ENCODE measurements at places on chromosomes 1 and 21.

- no peak for DNase-seq
Measured at GRCh38 chr21:43191521-43191920, 22.7 kb downstream of the CRYAA start.

GRCh38 chr1:210232511-210233215 lies at the start of gene SERTAD4:
SERTAD4 (plus strand) TSS chr1:210232796; CDS start chr1:210237961, 5,165 bp downstream.
- no peak for DNase-seq

- DNase-seq = no peak
Measured at GRCh38 chr1:41539999-41540398, 55.5 kb upstream of the EDN2 start.

GRCh38 chr1:62439652-62440371 lies 3.0 kb downstream of the USP1 start:
- no peak for DNase-seq

DNA sequence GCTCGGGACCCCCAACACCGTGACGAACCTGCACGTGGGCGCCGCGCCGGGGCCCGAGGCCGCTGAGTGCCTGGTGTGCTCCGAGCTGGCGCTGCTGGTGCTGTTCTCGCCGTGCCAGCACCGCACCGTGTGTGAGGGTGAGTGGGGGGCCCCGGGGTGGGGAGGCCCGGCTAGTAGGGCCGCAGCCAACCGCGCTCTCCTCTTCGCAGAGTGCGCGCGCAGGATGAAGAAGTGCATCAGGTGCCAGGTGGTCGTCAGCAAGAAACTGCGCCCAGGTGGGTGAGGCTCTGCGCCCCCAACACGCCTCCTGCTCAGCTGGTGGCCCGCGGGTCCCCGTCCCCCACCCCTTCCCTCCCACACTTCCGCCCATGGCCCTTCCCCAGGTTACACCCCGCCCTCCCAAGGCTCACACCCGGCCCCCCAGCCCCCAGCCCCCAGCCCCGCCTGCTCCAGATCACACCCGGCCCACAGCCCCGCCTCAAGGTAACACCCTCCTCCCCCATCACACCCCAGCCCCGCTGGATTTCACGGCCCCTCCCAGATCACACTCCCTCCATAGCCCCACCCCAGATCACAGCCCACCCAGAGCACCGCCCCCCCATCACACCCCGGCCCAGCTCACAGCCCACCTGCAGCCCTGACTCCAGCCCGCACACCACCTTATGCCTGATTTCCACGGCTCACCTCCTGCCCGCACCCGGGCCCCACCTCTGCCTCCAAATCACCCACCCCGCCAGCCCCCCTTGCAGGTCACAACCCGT lies 2.4 kb upstream of the MMP23B start:
- DNase-seq = peak; percentile 61

DNA sequence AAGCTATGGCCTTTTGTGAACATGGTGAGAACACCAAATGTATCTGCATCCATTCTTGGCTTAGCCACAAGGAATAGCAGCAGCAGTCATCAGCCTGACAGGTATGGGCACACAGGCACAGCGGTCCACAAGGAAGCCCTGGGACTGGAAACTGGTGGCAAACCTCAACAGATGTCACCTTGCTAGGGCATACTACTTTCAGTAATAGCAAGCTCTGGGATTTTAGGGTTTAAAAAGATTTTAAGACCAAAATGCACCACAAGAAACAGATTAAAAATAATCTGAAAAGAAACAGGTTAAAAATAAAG lies 9.7 kb upstream of the CADM3 start:
- no peak for DNase-seq

DNA sequence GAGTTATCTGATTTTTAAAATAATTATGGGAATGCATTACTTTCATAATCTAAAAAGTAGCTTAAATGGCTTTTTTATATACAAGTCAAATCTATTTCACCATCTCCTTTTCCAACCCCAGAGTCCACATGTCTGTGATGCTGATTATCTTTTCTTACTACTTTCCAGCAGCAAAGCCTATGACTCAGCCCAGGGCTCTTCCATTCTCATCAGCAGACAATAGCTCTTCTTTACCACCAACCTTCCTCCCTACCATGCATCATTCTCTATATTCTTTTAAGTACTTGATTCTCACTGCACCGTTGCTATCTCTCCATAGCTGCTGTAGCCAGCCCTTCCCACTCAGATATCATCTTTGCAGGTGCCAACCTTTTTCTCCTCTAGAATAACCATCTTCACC lies 61.3 kb downstream of the OVGP1 start:
- DNase-seq = no peak

- DNase-seq = no peak
Measured at GRCh38 chr1:23574265-23574754, 15.0 kb upstream of the ID3 start.

- no peak for DNase-seq
Measured at GRCh38 chr21:36968414-36968813, 1.9 kb upstream of the HLCS start.

DNA sequence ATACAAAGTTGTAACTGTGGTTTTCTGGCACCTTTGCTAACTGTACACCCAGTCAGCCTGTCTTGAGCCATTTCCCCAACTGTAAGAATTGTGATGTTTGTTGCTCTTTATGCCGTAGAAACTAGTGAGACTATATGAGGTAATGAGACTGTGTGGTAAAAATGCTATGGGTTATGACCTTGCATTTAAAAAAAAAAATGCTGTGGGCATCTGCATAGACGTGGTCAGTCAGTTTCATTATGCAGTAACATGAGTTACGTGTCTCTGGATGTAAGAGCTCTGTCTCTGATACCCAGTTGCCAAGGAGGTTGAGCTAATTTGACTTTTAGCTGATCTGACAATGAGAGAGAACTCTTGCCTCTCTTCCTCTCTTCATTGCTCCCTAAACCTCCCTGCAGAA lies 80.6 kb upstream of the LAMC2 start:
- no peak for DNase-seq

- no peak for DNase-seq
Measured at GRCh38 chr1:29861922-29862321, 625.6 kb downstream of the PTPRU start.

DNA sequence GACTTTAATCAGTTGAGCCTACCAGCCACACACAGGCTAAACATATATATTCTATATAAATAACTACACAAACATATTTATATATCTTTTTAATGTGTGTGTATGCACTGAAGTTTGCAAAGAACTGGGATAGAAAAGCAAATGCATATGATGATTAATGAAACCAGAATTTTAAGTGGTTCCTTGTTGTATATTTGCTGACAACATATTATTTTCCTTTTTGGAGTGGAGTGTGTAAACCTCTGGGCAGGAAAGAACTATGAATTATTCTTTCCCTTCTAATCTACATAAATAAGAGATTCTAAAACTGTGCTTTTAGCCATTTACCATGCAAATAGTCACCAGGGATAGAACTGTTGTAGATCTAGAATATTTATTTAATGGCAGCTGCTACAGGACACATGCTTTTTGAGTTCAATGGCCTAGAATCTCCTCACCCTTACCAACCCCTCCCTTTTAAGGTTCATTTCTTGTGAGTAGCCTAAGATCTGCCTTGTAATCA lies 187.6 kb downstream of the BACH1 start:
- DNase-seq = no peak

- DNase-seq = no peak
Measured at GRCh38 chr1:109762039-109762585, 1.6 kb downstream of the EPS8L3 start.

DNA sequence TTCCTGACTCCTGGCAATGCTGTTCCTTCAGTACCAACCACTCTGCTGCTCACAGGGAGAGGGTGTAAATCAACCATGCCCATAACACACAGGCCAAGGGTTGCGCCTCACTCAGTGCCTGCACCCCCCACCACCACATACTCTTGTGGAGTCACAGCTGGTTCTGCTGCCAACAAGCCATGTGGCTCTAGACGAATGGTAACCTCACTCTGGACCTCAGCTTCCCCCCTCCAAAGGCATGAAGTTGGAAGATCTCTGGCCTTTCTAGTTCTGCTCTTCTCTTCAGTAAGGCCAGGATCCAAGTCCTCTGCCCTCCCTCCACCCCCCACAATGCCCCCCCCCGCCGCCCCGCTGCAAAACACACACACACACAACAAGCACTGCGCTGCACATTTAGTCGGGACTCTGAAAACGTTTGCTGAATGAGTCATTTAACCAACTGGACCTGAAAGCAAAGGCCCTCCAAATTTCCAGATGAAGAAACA lies 1.7 kb upstream of the GLIS1 start:
- DNase-seq = no peak

- DNase-seq = peak; percentile 64
Measured at GRCh38 chr1:156689035-156689952, 12.1 kb upstream of the NES start.

DNA sequence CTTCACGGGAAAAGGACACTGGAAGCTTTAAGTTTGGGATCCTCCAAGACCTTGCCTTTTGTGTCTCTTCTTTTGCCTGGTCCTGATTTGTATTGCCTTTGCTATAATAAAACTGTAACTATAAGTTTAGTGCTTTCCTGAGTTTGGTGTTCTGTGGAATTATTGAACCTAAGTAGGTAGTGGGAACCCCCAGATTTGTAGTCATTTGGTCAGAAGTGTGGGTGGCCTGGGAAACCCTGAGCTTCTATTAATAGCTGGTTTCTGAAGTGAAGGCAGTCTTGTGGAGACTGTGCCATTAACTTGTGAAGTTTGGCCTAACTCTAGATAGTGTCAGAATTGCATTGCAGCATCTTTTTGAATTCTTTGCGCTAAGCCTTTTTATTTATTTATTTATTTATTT lies 6.8 kb upstream of the MYCL start:
- no peak for DNase-seq

GRCh38 chr21:45940621-45941337 lies 40.8 kb upstream of the COL6A1 start:
- DNase-seq = no peak

- no peak for DNase-seq
Measured at GRCh38 chr1:247857069-247857984, at the start of gene TRIM58. TRIM58 (plus strand) TSS chr1:247857187; CDS start chr1:247857247, 60 bp downstream.

GRCh38 chr1:181257117-181257516 lies 168.6 kb downstream of the IER5 start:
- DNase-seq = no peak

DNA sequence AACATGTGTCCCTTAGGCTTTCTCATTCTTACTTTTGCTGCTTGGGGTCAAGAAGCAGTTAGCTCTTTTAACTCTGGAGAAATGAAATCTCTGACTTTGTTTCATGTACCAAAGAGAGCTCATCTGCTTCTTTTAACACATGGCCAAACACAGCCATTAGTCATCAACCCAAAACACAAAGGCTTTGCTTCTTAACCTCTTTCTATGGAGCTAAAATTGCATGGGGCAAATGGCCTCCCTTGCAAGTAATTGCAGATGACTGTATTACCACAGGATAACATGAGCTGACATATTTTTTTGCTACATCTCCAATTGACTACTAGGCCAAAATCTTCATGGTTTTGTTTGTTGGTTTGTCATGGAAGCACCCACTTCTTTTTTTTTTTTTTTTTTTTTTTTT lies 300.9 kb downstream of the BRINP3 start:
- DNase-seq = no peak

DNA sequence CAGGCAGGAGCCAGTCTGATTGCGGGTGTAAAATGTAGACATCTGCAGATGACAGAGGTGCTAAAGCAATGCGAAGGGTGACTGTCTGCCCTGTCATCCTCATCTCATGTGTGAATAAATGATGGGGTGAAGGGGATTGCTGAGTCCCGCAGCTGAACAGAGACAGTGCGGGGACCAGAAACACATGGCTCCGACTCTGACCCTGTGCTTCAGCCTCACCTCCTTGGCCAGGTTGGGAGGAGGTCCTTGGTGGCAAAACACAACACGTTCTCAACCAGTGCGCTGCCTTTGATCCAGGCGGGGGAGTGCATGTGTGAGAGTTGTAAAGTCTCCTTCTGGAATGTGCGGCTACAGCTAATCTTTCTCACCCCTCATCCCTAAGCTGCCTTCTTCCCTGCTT lies 32.0 kb upstream of the TTC22 start:
- no peak for DNase-seq

- DNase-seq = no peak
Measured at GRCh38 chr1:24609949-24610517, 33.1 kb upstream of the SRRM1 start.

DNA sequence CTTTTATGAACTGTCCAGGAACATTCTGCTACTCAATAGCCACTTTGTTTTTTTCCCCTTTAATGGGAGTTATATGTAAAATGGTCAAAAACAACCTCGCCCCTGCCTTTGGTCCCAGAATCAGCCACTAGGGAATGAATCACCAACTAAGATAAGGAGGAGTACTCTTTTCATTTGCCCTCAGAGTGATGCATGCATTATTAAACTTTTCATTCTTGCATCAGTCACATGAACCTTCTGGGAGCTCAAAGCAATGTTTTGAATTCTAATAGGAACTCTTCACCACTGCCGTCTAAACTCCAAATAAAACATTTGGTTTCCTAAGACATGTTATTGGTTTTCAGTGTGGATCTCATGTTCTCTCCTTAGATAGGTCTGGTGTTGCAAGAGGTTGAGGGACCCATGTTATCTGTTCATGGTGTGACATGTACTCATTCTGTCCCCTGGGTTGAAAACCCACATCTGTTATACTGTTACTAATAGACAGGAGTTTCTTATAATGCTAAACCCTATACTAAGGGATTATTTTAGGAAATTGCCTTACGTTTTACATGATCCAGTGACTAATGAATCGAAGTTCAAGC lies 17.8 kb upstream of the HSD17B7 start:
- DNase-seq = no peak

DNA sequence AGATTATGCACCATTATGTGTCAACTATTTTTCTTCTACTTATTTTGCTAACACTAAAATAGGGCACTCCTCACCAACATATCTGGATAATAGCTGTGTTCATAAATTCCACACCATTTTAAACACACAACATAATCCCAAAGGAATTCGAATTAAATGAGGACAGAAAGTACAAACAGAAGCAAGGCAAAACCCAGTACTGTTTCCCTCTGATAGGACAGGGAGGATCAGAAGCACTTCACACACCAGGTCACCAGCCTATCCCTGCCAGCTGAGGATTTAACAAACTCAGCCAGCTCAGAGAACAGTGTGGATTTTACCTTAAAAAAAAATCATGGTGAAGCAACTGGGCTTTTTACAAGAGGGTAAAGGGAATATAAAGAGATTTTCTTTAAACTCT lies 20.0 kb downstream of the CRYZ start:
- no peak for DNase-seq

GRCh38 chr1:6006882-6007281 lies 14.7 kb upstream of the NPHP4 start:
- no peak for DNase-seq

DNA sequence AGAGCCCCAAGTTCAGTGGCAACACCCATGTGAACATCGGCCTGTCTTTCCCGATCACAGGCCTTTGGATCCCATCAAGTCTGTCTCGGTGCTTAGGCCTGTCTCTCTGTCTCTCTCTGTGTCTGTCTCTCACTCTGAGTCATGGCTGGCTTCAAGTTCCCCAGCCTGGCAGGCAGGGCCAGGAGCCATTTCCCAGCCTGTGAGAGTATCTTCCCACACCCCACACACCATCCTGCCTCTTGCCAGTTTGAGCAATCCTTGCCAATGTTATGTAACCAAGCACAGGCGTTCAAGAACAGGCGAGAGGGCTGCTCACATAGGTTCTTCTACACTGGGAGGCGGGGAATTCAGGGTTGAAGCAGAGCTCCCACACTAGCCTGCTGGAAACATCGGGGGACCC lies 70.0 kb upstream of the TMEM51 start:
- no peak for DNase-seq

All from activated T-cell treated with anti-CD3 and anti-CD28 coated beads for 1 hour (primary cell).